ENCODE measurements at places on chromosomes 1 and 21.

DNA sequence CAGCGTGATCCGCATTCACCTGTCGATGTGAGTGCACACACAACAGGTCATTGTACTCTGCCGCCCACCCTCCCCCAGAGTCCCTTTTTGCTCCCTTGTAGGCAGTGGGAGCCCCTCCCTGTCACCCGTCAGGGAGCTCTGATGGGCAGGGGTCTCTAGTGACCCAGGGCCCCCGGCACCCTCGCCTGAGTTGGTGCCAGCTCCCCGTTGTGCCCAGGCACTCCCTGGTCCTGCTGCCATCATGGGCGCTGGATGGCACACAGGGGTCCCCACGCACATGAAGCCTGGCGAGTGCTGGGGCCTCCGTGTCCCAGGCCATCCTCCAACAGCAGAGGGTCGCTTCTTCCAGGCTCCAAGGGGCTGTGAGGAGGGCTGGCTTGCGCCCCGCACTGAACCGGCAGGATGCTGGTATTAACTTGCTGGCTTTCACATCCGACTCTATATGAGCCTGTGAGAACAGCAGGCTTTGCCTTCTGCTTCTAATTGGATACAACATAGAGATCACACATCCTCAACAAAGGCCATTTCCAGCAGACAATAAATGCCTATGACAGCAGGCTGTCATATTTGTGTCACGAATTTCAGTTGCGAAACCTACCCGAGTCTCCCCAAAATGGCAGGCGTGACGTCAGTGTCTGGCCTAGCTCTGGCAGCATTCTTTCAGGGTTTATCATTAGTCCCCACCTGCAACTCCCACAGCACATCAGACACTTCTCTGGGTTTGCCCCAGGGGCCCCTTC lies 35.4 kb downstream of the KIAA1614 start:
- no peak for DNase-seq

GRCh38 chr1:234602334-234603220 lies 7.4 kb downstream of the IRF2BP2 start:
- DNase-seq = no peak

DNA sequence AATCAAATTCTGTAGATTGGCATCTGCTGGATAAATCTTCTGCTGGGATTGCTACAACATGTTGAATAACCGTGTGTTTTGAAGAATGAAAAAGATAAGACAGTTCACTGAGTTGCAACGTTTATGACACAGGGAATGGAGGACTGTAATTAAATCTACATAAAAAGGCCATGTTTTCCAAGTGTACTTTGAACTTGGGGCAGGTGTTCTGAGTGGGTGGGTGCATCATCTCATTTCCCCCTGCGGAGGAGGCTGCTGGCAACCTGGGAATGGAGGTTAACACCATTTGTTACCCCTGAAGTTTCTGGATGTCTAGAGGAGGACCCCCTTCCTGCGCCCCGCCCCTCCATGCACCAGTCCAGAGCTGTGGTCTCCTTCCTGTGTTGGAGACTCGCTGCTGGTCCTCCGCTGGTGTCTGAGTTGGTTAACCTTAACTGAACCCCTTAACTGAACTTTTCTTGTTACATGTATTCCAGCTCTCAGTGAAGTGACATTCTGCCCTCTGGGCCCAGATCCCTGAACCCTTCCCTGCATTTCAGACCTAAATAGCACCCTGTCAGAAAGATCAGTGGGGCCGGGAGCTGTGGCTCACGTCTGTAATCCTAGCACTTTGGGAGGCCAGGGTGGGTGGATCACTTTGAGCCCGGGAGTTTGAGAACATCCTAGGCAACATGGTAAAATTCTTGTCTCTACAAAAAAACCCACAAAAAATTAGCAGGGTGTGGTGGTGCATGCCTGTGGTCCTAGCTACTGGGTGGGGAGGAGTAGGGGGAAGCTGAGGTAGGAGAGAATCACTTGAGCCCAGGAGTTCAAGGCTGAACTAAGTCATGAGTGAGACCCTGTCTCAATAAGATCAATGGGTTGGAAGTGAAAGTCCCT lies 31.8 kb downstream of the UCK2 start:
- DNase-seq = no peak

DNA sequence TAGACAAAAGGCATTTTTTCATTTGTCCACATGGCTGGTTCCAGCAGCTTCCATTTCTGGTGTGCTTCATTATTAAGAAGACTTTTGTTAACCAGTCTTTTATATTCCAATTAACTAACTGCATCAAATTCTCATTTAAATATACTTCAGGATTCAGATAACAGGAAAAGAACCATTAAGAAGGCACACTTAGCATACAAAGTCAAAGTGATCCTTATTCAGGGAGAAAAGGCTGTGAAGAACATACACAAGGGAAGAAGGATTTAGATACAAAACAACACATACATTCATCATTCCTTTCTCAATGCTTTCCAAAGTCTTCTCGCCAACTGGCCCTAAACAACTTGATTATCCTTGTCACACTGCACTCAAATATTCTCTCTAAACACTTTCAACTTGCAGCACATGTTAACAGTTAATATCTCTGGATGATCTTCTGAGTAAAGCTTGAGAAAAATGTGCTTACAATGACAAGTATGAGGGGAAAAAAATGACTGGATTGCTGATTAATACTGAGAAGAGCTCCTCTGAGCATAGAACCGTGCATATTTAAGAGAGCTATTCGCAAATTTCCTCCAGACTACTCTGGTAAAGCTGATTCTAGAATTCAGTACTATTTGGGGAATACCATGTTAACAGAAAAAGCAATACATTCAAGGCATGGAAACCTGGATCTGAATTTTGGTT lies 225.2 kb upstream of the TNR start:
- no peak for DNase-seq

GRCh38 chr21:38999161-38999560 lies 184.1 kb downstream of the PSMG1 start:
- no peak for DNase-seq

Data from activated gamma-delta T cell treated with anti-CD3 and anti-CD28 coated beads, Interleukin-2, amount 50 U/mL, for 16 hours (primary cell).